ENCODE measurements at places on chromosomes 2 and 18.

GRCh38 chr2:173370198-173370597, 15.5 kb downstream of the CDCA7 start:
- no peak for DNase-seq

DNA sequence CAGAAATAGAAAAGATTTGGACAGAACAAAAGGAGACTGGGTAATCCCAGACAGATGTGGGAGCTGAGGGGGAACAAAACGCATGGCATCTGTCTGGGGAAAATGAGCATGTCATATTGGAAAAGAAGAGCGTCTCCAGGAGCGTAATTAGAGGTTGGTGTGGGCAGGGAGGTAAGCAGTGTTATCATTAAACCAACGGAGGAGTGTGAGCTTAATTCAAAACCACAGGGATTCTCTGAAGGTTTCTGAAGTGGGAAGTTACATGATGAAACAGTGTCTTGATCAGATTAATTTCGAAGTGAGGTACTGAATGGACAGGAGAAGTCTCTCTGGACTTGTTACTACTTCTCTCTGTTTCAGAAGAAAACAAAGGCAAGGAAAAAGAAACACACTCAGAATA, 53.3 kb downstream of the DTNB start:
- DNase-seq: no peak

- no peak for DNase-seq
Observed at GRCh38 chr2:219081096-219081495, 20.4 kb upstream of the IHH start.

- no peak for DNase-seq
Observed at GRCh38 chr2:65466551-65466950, 34.2 kb upstream of the SPRED2 start.

Measured in stimulated activated CD8-positive, alpha-beta memory T cell treated with anti-CD3 and anti-CD28 coated beads, Interleukin-7, amount 100 ng/mL, for 24 hours (primary cell).